ENCODE measurements at places on chromosomes 7 and 10. TPM values are rescaled to one million over a fixed set of nuclear protein-coding genes. Genes with fewer than 3 reads are reported as not detected.

DNA sequence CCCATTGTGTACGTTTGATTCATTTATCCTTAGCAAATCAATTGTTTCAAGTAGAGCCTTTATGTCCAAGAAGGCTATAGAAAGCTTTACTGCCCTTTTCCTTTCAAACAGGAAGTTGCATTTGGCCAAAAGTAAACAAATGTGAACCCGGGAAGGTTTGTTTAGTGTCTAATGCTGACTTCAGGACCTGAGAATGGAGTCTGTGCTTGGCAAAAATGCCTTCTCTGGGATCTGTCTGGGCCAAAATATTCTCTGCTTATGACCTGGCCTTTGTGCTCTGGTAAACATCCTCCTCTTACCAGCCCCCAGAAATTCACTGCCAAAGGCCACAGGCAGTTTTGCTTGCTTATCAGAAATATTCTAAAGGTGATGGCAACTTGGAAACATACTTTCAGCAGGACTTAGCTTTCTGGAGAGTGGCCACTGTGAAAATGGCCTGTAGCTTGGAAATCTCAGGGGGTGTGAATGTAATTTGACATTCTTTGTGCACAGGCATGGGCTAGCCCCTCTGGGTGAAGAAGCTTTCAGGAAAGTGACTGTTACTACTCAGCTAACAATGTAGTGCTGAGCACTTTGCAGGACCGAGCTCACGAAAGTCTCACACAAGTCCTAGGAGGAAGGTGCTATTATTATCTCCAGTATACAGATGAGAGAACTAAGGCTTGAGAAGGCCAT is 199.5 kb downstream of the PTEN start:
- no peak for DNase-seq

- DNase-seq: peak; percentile 53
Observed at GRCh38 chr10:5545778-5546710, 21.3 kb downstream of the CALML3 start.

CYP26C1 gene
- not detected for total RNA-seq

ASB15 gene
- total RNA-seq: not detected

DNA sequence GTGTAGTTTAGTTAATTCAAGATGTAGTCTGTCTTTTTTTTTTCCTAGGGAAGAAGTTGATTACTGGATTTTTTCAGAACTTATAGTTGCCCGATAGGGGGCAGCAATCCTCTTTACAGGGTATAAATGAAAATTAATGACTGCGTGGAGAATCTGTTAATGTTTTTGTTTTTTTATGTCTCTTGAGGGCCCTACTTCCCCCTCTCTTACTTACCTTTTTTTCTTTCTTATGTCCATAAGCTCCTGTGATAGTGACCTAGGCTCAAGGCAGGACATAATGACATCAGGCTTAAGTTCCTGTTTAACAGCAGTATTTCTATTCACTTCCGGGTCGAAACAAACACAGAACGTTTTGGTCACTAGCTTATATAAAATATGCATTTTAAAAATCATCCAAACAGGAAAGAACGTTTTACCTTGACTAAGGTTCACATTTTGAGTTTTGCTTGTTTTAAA is 18.8 kb downstream of the CDC123 start:
- DNase-seq: peak; percentile 60

GRCh38 chr7:114504586-114504985 is 90.0 kb downstream of the FOXP2 start:
- no peak for DNase-seq

GRCh38 chr10:86703176-86703575 is 34.9 kb downstream of the LDB3 start:
- no peak for DNase-seq

DNA sequence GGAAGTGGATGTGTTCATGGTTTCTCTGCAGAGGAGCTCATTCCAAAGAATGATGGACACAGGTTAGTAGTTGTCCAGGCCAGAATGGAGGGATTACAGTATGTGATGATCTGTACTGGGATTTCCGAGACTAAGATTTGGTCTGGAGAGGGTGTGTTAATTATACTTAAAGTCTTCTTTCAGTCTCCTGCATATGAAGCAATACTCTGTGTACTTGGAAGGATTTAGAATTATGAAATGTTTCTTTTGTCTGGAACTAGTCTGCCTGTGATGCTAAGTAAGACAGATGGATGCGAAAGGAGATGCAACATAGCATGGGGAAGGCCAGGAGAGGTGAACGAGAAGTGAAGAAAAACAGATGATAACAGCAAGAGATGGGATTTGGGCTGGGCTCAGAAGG is 305.1 kb upstream of the LYZL1 start:
- no peak for DNase-seq

GRCh38 chr7:32761451-32762205 is 129.9 kb downstream of the KBTBD2 start:
- DNase-seq: no peak

DNA sequence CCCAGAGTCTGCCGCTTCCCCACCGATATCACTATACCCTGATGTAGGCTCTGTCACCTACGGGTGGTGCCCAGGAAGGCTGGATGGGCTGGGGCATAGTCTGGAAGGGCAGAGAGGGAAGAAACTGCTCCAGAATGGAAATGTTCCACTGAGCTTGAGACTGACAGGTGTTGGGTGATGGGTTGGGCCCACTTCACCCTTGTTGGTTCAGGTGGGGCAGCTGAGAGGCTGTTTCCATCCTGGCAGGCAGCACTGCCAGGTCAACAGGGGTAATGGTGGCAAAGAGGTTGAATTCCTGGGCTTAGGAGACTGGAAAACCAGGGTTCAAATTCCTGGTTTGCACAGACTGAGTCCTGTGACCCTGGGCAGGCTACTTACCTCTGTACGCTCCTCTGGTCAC is 28.5 kb upstream of the FRAT2 start:
- DNase-seq: no peak

DNA sequence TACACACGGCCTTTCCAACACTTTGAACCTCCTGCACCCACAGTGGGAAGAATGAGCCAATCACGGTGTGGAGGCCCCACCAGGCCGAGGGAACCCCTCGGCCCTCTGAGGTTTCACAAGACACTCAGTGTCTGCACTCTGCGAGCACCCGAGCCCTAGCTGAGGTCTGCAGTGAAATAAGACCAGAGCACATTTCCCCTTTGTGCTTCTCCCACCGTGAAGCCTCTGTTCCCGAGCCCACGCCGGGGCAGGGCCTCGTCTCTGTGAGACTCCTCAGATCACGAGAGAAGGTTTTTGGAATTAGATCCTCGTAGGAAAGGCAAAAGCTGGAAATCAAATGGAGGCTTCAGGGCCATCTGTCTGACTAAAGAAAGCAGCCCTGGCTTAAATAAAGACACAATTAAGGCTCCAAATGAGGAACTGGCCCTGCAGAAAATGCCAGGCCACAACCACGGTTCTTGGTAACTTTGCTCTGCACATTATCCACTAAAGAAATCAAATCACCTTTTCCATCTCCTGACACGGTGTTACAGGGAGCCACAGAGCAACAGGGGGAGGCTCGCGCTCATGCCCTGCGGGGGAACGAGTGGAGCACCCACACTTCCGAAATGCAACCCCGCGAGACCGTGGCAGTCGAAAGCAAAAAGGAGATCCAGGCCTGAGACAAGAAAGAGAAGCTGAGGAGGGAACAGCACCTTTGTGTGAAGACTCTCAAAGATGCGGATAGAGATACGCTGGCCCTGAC is 43.7 kb downstream of the FAM53B start:
- DNase-seq: no peak

ARHGEF5 gene
- total RNA-seq: 83.6 TPM

MMRN2 gene
- 7.4 TPM for total RNA-seq

DNA sequence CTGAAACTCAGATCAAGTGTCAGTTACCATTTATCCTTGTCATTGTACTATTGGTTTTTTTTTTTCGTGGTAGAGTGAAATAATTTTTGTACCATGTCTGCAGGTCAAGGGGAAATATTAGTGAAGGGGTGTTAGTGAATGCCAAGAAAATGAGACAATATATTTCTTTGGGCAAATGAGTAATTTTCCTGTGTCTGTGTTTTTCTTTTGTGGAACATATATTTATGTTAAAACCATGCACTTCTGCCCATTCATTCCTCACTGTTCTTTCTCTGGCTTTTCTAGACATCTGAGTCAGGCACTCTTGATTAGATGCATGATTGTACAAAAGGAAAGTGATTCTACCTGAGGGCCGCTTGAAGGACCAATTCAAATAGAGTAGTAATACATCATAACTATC is 161.6 kb downstream of the BICC1 start:
- no peak for DNase-seq

- DNase-seq: no peak
Observed at GRCh38 chr10:130388746-130389145, 252.6 kb downstream of the GLRX3 start.

PDZD7 gene
- 0.42 TPM for total RNA-seq

GTF2IRD2 gene
- 6.4 TPM for total RNA-seq

GRCh38 chr10:102480396-102480795 is 22.1 kb downstream of the ACTR1A start:
- no peak for DNase-seq

Measured in colonic mucosa (tissue), 4 donors.